ENCODE measurements at places on chromosomes 6 and 20.

- no peak for DNase-seq
Measured at GRCh38 chr6:152209211-152209610, 401.7 kb downstream of the ESR1 start.

DNA sequence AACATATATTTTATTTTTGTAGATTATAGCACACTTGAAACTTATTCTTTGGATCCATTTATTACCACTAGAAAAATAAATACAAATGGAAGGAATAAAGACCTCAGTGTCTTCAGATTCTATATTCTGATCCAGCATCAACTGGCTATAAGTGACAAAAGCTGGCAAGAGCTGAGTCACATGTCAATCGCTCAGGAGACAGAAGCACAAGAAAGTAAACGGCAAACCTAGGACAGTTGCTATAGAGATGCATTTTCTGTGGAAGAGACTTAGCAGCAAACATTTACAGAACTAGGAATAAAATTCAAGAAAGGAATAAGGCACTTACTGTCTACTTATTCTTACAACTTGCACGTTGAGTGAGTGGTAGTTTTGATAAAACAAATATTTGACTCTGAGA lies 230.4 kb downstream of the CLVS2 start:
- no peak for DNase-seq

- no peak for DNase-seq
Measured at GRCh38 chr6:15077961-15078360, 167.9 kb upstream of the JARID2 start.

DNA sequence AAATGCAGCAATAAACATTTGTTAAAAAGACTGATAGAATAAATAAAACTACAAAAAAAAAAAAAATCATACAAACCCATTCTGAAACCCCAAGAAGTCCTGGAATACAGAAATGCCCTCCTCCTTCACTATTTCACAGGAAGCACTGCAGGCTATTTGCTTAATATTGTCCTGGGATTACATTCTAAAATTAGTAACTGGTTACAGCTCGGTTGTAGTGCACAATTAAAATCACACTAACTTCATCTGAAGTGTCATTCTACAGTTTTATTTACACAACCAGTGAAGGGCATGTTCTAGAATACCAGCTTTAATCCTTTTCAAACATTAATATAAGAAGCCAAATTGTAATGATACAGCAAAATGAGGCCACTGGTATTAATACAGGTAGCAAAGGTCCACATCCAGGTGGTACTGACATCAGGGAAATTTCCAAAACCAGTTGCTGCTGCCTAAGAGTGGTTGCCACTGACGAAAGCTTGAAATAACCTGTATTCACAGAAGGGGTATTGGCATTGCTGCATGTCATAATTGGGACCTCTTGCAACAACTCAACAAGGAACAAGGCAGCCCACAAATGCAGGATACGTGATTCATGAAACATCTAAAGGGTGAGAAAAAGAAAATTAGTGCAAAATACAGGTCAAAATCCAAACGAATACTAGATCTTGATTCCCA lies 26.9 kb downstream of the AKIRIN2 start:
- DNase-seq, result no peak

GRCh38 chr6:617456-618100 lies 39.3 kb downstream of the HUS1B start:
- DNase-seq, result peak; percentile 25

DNA sequence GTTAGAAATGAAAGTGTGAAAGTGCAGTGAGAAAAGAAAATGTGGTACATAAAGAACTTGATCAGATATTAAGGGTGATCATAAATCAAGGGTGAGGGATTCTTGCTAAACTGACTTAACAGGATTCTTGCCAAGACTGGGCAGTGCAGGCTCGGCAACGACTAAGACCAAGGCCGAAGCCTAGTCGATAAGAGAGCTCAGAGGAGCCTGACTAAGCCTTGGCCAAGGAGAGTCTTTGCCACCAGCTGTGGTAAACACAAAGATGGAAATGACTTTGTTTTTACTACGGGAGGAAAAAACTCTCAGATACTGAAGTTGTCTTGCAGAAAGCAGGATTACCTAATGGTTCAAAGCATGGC lies 196.6 kb downstream of the LY86 start:
- no peak for DNase-seq

- no peak for DNase-seq
Measured at GRCh38 chr20:40913224-40914185, 115.1 kb upstream of the TOP1 start.

GRCh38 chr20:15642109-15642508 lies 931.1 kb downstream of the KIF16B start:
- DNase-seq, result no peak

- DNase-seq, result no peak
Measured at GRCh38 chr6:157763904-157764177, 59.2 kb upstream of the SNX9 start.

GRCh38 chr6:170042123-170042522 lies 248.8 kb downstream of the DLL1 start:
- DNase-seq, result no peak

- peak; percentile 90 for DNase-seq
Measured at GRCh38 chr20:1844325-1845162, 50.7 kb upstream of the SIRPA start.

- no peak for DNase-seq
Measured at GRCh38 chr6:98846021-98846380, 11.6 kb downstream of the POU3F2 start.

GRCh38 chr6:56388415-56388755 lies 141.0 kb upstream of the COL21A1 start:
- no peak for DNase-seq

- no peak for DNase-seq
Measured at GRCh38 chr6:85404564-85405174, 45.2 kb upstream of the NT5E start.

DNA sequence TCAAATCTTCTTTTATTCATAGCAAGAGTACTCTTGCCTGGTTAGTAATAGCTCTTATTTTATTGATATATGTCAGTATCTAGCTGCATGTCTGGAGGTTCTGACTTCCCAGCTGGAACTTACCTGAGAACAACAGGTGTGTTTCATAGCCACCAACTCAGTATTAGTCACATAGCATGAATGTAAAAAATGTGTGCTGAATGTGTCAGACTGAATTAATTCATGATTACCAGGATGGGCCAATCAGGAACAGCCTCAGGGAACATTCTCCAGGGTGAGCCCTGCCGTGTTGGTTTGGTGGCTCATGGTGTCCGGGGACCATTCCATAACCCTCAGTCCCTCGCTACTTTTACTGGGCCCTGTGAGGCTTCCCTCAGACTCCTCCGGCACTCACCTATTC lies 99.7 kb downstream of the TULP4 start:
- no peak for DNase-seq

DNA sequence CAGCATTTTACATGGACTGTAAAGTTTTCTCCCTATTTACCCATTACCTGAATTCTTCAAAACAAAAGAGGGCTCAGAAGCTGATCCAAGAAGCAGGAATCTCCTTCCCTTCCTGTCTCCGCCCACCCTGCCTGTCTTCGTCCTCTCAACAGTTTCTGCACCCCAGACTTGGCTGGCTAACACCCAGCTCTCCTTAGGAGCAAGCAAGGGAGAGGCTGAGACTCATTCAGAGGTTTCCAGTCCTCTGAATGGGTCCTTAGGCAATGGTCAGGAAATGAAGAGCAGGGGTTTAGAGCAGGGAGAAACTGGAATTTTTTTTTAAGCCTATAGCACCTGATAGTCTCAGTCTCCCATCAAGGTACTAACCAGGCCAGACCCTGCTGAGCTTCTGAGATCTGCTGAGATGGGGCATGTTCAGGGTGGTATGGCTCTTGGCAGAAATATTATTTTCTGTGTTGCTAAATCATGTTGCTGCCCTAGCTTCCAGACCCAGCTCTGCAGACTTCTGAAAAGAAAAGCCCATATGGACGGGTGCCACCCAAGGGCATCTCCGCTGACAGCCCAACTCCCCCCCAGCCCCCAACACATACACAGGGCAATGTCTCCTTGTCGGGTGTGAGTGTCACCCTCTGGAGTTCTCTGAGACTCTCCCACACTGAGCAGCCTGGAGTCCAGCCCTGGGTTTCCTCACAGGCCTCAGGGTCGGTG lies 74.6 kb upstream of the CD93 start:
- DNase-seq, result no peak

GRCh38 chr20:38979434-38979833 lies 17.3 kb downstream of the DHX35 start:
- no peak for DNase-seq

GRCh38 chr6:99547526-99547925 lies 20.9 kb downstream of the CCNC start:
- no peak for DNase-seq

DNA sequence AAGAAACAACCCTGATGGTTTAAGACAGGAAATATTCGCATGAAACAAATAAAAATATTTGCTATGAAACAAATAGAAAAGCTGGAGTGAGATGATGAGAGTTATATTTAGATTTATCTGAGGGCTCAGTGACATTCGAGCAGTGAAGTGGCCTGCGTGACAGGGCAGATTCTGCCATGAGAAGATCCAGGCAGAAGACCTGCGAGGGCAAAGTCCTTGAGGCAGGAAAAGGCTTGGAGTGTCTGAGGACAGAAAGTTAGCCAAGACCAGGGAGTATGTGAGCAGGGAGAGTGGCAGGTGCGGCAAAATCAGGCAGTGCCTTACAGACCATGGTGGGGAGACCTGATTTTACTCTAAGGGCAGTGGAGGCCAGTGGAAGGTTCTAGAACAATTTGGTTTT lies 66.9 kb upstream of the RIN2 start:
- DNase-seq, result no peak

GRCh38 chr6:154239392-154239791 lies 117.2 kb downstream of the IPCEF1 start:
- DNase-seq, result peak; percentile 58

DNA sequence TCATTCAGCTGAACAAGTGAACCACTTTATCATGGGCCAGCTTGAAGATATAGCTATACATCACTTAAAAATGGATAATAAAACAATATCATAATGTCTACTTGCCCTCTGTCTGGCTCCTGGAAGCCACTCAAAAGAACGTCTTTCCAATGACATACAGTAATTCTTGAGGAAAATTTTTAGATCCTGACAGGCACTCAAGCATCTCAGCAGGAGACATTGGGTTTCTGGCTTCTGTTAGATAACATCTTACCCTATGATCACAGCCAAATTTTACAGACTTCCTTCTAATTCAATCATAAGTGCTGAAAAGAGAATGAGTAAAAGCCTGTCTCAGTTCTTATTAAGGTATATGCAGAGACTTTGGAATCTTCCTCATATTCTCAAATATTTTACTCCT lies 330 bp downstream of the CGA start:
- no peak for DNase-seq

- no peak for DNase-seq
Measured at GRCh38 chr6:56660381-56660730, 17.7 kb upstream of the DST start.

DNA sequence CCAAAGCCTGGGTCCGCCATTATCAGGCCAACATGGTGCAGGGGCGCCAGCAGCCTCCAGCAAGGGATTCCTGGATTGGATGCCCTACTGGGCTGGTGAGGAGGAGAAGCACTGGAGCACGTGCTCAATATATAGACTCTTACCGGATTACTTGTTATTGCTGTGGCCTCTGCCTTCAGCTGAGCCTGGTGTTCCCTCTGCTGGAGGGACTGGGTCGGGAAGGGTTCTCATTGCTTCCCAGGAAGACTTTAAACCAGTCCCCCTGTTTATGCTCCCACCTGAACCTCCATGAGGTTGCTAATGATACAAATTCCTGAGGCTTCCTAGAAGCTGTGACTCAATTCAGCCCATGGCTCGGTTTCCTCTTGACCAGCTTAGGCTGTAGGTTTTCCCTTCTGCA lies 186.7 kb upstream of the ARID1B start:
- DNase-seq, result no peak

DNA sequence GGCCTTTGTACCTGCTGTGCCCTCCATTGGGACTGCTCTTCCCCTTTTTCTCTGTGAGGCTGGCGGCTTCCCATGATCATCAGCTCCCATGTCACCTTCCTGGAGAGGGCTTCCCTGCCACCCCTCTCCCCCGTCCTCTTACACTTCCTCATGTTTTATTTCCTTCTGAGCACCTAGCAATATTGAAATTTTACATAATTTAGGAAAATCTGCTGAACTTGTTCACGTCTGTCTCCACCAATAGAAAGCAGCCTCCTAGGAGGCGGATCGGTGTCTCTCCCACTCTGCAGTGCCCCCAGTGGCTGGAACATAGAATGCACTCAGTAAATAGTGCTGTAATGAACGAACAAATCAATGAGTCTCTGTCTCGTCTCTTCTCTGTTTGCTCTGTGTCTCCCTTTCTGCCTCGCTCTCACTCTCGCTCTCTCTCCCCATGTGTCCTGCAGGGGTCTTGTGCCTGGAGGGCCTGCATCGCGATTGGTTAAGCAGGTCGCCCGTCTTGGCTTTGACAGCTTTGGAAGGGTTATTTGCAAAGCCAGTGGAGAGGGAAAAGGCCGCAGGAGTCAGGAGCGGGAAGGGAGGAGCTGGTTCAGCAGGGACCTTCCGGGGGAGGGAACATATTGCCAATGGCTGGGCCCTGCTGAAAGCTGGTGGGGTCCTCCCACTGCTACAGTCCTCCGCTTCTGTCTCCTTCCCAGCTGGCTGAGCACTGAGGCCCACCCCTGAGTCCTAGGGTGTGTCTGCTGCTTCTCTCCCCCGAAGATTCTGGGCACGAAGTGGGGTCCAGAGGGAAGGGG lies 12.1 kb upstream of the OCSTAMP start:
- peak; percentile 83 for DNase-seq

DNA sequence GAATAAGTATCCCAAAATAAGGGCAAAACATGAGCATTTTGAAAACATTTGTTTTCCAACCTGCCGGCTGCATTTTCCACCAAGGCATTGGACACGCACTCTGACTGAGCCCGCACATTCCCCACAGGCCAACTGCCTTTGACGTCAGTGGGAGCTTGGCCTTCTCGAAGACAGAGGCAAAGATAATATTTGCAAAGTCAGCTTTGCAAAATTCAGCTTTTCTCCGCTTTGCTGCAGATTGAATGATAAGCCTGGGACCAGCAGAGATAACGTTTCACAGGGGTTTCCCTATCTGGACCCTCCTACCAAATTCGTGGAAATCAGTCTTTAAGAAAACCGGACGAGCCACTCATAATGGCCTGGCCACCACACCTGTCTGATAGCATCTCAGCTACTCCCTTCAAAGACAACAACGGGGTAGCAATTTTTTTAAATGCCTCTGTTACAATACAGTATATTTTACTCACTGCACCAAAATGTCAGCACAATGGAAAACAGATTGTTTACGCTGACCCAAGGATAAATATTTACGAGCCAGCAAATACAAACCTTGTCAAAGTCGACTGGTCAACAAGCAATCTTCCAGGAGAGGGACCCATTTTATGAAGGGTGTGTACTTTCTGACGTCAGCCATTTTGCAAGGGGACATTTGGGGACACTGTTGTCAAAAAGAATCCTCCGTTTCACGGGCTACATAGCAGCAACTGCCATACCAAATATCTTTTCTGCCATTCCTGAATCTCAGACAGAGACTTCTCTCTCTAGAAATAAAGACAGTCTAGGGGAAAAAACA lies 100.5 kb downstream of the TFAP2A start:
- no peak for DNase-seq

All from activated naive CD4-positive, alpha-beta T cell treated with anti-CD3 and anti-CD28 coated beads for 36 hours (primary cell).